ENCODE measurements at places on chromosomes 13 and 19. TPM values are rescaled to one million over a fixed set of nuclear protein-coding genes. Genes with fewer than 3 reads are reported as not detected.

KIRREL2 gene
- 0.52 TPM for total RNA-seq

URAD gene
- not detected for total RNA-seq

KIR3DL2 gene
- total RNA-seq = not detected

C19orf18 gene
- total RNA-seq = not detected

NAA16 gene
- total RNA-seq = 8.6 TPM

All from A549 treated with dexamethasone at 1 μM for 4 hours (cell line).